ENCODE measurements at places on chromosomes 12 and 14.

- DNase-seq: no peak
Observed at GRCh38 chr12:93886533-93887511, 209.6 kb downstream of the CRADD start.

DNA sequence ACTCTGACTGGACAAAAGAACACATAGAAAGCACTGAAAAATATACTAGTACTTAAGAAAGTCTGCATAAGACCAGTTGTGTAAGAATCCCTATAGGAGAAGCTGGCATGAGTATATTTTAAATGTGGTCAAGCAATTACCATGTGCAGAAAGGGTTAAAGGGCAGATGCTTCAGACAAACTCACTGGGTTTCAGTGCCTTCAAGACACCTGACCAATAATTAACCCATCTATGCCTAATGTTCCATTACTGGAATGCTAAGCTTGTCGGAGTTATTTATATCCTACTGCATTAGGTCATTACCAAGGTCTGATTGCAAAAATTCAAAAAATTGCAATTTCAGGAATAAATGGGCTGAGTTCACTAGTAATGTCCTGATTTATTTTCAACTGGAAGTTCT, 41.3 kb downstream of the HNRNPC start:
- DNase-seq: no peak

DNA sequence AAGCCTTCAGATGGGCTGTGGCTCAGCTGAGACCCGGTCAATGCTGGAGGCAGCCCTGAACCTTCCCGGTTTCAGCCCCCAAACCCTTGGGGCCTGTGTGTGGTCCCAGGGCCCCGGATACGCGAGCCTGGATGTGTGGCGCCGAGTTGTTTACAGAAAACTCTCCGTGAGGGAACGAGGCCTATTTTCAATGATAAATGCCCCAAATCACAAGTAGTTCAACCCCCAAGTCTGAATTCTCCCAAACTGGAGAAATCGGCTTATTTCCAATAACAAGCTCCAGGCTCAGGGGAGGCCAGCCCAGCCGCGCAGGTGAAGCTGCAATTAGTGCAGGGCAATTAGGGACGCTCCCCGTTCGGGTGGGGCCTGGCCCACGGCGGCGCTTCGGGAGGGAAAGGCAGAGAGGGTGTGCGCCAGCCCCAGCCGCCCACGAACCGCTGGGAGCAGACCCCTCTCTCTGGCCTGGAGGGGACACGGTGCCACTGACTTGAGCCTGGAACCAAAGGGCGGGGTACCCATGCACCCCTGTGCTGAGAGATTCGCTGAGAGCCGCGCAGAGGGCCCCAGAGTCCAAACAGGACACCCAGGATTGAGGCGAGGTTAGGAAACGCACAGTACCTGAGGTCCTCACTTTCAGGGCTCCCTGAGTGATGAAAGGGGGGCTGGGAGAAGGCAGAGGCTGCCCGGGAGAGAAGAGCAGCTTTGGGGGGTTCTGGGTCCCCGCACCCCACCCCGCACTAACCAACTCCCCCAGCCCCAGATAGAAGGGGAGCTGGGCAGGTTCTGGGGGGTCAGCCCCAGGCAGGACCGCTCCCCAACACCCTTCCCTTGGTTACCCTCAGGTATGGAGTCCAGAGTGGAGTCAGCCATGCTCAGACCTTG, 14.2 kb upstream of the ANKRD9 start:
- peak; percentile 77 for DNase-seq

DNA sequence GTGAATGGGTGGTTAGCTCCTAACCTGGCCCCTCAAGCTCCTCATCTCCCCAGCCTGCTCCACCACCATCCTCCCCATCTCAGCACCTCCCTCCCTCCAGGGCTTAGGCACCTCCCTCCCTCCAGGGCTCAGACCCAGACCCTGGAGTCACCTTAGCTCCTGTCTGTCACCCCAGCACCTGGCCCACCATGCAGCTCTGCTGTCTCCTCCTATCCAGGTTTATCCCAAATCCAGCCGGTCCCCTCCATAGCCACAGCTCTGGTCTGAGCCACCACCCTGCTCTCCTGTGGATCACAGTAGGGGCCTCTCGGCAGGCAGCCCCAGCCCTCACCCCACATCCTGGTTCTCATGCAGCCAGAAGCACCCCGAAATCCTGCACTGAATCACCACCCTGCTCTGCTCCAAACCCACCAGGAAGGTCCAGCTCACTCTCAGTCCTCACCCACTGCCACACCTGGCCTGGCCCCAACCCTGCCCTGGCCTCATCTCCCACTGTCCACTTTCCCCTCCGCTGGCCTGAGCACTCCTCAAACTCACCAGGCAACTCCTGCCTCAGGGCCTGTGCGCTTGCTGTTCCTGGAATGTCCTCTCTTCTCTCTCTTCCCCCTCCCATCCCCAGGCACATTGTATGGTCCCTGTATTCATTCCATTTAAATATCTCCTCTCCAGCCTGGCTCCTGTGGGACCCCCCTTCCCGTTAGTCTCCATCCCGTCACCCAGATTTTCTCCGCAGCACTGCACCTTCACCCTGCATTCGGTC, 62.6 kb downstream of the DIO3 start:
- DNase-seq: no peak

DNA sequence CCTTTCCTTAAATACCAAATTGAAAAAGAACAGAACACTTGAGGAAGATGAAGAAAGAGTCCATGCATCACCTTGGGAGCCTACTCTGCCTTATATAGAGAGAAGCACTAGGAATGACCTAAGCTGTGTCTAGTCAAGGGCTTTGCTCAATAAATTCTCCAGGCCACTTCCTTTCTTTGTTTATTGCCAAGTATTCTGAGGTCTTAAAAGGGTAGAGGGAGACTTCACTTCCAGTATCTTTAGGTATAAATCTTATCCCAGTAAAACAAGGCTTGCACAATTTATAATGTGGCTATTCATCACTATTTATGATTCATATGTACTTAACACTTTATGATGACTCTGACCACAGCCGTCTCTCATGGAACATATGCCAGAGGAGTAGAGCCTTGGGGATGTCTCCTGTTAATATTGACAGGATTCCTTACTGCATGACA, 85.1 kb upstream of the ARHGAP5 start:
- no peak for DNase-seq

- peak; percentile 64 for DNase-seq
Observed at GRCh38 chr12:9039397-9039977, 50.1 kb downstream of the KLRG1 start.

- DNase-seq: no peak
Observed at GRCh38 chr14:103314496-103315277, 19.4 kb upstream of the EIF5 start.

DNA sequence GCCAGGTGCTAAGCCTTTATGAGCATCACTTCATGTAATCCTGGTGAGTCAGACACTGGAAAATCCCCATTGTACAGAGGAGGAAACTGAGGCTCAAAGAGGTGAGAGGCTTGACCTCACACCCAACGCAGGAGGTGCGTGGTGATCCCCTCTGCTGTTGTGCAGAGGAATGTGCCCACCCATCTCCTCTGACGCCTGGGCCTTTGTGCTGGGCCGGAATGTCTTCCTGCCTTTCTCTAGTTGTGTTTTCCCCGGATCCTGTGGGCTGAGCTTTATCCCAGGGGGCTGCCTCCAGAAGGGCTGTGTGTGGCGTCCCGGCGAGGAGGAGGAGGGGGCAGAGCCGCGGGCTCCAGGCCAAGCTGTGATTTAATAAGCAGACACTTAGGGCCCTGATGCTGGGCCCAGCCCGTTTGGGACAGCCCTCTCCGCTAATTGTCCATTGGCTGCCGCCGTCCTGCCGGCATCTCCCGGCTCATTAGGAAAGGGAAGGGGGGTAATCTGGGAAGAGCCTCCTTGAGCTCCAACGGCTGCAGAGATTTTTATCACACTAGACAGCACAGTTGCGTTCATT, 653.6 kb downstream of the MED13L start:
- DNase-seq: no peak

DNA sequence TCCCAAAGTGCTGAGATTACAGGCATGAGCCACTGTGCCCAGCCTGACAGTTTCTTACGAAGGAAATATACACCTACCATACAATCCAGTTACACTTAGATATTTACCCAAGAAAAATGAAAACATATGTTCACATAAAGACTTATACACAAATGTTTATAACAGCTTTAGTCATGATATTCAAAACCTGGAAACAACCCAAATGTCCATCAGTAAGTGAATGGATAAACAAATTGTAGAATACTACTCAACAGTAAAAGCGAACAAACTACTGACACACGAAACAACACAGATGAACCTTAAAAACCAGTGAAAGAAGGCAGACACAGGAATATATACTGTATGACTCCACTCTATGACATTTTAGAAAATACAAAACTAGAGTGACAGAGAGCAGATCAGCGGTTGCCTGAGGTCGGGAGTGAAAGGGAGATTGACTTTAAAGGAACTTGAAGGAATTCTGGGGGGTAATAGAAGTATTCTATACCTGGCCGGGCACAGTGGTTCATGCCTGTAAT, 83.6 kb downstream of the SPRING1 start:
- no peak for DNase-seq

DNA sequence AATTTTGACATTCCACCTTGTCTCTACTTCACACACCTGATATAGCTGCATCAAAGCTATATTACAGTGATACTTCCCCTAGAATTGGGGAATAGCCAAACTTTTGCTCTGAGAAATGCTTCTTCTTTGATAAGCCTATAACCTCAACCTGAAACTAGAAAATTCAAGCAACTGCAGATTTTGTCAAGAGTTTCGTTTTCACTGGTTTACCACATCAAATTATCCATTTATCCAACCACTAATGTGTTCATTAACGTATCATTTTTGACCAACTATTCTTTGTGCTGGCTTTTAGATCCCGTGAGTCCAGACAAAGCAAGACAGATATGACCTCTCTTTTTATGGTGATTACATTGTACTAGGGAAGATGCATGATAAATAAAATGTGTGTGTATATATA, 13.5 kb upstream of the TAS2R46 start:
- DNase-seq: no peak

DNA sequence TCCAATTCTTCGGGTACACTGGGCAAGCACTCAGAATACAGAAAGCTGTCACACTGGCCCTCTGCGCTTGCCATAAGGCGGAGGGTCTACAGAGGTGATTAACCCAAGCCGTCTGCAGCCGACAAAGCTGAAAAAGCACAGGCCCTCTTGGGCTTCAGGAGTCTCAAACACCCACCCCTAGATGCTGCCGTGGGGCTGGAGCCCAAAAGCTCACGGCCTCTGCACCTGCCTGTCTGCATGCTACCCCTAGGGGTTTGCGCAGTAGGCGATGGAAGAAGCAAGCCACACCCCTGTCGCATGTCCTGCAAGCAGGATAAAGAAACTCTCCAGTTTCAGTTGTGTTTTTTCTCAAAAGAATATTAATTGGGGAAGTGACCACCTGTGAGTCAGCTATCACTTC, 118.8 kb upstream of the PLEKHA5 start:
- no peak for DNase-seq

DNA sequence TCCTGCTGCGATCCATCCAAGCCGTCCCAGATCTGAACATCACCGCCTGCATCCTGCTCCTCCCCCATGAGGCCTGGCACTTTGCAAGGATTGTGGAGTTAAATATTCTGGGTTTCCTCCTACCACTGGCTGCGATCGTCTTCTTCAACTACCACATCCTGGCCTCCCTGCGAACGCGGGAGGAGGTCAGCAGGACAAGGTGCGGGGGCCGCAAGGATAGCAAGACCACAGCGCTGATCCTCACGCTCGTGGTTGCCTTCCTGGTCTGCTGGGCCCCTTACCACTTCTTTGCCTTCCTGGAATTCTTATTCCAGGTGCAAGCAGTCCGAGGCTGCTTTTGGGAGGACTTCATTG, 8.2 kb downstream of the BDKRB1 start:
- DNase-seq: no peak

GRCh38 chr12:130881046-130881445, 9.2 kb downstream of the RAN start:
- DNase-seq: no peak

DNA sequence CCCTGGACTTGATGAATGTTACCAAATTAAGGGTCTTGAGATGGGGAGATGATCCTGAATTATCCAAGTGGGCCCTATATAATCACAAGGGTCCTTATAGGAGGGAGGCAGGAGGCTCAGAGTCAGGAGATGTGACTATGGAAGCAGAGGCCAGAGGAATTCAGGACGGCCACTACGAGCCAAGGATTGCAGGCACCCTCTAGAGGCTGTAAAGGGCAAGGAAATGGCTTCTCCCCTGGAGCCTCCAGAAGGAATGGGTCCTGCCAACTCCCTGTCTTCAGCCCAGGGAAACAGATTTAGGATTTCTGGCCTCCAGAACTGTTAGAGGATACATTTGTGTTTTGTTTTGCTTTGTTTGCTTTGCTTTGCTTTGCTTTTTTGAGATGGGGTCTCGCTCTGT, 8.8 kb downstream of the BDKRB1 start:
- DNase-seq: no peak

DNA sequence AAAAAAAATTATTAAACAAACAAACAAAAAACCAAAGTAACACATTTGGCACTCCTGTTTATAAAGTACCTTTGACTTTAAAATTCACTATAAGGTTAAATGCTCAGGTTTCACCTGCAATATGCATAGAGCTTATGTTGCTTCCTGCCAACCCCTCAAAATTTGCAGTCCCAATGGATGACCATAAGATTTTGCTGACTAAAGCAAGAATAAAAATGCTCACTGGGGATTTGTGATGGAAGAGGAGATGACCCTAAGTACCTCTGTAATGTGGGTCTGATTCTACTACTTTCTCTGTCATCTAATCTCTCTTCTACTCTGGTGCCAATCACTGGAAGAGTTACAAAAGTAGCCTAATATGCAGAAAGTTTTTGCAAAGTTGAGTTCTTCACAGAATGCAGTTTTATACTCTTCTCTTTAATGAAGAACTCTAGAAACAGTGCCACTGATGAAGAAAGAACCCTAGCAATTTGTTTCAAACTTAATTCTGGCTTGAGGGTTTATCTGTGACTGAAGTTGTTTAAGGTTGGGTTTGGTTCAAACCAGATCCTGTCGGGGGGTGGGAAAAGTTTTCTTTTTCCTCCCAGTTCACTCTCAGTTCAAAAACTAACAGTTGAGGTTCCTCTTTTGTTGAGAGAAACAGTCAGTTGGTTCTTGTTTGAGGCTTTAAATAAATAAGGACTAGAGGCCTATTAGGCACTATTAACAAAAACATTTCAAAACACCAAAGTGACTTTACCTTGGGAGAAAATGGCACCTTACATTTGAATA, 10.9 kb downstream of the WASHC3 start:
- DNase-seq: no peak

DNA sequence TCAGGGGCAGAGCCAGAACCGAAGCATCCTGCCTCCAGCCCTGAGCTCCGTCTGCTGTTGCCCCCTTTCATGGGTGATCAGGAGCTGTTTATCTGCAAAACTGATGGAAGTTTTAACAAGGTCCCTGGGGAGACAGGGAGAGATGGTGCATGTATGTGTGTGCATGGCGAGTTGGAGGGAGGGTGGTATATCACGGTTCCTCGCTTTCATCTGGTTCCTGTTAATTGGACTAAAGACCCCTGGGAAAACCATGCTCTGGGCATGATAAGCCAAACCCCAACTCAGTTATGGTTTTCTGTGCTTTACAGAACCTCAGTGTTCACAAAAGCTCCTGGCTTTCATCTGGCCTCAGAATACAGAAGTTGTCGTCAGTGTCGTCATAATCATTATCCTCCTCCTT, 133.6 kb downstream of the KSR2 start:
- DNase-seq: no peak

- DNase-seq: peak; percentile 77
Observed at GRCh38 chr14:20610002-20610765, 19.0 kb upstream of the RNASE12 start.

GRCh38 chr14:91299121-91300115, 54.9 kb upstream of the GPR68 start:
- DNase-seq: peak; percentile 60

- DNase-seq: no peak
Observed at GRCh38 chr12:29278673-29279420, 102.1 kb downstream of the ERGIC2 start.
